ENCODE measurements at places on chromosomes 12 and 14.

DNA sequence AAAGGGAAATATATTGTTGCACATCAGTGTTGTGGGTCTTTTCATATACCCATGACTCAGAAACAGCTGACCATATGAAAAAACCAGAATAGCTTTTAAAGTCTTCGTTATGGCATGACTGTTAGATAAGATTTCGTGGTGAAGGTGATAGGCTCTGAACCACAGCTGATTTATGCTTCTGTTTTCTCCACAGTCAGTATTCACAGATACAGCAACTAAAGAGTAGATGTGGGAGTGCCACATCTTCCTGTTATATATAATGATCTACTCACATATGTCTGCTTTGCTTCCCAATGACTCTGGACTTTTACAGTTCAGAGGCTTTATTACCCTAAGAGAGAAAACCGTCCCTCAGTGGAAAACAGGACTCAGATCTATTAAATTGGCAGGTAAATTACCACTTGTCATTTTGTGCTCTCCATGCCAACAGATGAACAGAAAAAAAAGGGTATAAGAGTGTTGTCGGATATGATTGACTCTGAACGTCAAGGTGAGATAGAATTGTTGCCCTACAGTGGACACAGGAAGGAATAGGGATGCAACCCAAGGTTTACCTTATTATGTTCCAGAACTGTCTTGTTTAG lies 1037.1 kb downstream of the GALC start:
- DNase-seq = no peak

GRCh38 chr14:44712024-44712815 lies 205.1 kb upstream of the FSCB start:
- no peak for DNase-seq

GRCh38 chr12:117100251-117100650 lies 1.0 kb upstream of the TESC start:
- no peak for DNase-seq

DNA sequence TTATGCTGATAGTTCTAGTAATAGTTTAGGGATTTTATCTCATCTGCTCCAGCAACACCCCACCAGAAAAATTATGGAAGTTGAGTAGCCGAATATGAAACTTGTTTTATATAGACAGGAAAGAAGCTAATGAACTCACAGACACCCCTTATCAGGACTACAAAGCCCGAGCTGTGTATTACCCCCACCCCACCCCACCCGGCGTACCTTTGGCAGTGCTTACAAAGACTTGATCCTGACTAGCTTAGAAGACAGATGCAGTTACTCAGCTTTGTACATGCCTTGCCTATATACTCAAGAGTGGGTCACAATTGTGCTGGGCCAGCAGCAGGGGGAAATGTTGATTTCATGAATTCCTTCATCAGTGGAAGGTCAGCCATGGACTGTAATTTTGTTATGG lies 22.4 kb downstream of the PROX2 start:
- DNase-seq = no peak

DNA sequence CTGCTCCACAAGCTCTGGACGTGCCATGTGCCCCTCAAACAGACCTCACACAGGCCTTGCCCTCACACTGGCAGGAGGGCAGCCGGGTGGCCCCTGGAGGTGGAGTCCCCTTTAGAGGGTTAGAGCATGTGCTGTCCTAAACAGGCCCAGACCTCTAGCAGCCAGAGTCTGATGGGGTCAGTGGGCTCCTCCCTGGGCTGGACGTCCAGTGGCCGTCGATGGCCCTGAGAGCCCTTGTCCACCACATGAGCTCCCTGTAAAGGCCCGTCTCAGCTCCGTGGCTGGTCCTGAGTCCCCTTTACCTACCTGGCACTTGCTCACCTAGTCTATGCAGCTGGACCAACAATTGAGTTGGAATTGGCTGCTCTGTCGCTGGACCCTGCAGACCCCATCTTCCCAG lies 3.8 kb downstream of the TMEM179 start:
- DNase-seq = no peak

GRCh38 chr14:75259510-75259855 lies 19.1 kb upstream of the FOS start:
- no peak for DNase-seq

DNA sequence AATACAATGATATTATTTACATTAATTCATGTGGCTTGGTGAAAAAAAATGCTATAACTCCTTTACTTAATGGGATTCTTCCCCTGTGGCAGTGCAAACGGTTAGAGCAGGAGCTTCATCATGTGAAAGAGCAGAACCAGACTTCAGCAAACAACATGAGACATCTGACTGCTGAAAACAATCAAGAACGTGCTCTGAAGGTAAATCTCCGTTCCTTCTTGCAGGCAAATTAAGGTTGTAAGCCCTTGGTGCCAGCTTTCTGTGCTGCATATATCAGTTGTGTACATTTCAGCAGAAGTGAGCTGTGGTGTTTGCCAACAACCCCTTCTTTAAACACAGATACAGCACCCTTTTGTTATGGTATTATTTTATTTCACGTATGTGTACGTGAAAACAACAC lies 171.7 kb downstream of the MIPOL1 start:
- no peak for DNase-seq

DNA sequence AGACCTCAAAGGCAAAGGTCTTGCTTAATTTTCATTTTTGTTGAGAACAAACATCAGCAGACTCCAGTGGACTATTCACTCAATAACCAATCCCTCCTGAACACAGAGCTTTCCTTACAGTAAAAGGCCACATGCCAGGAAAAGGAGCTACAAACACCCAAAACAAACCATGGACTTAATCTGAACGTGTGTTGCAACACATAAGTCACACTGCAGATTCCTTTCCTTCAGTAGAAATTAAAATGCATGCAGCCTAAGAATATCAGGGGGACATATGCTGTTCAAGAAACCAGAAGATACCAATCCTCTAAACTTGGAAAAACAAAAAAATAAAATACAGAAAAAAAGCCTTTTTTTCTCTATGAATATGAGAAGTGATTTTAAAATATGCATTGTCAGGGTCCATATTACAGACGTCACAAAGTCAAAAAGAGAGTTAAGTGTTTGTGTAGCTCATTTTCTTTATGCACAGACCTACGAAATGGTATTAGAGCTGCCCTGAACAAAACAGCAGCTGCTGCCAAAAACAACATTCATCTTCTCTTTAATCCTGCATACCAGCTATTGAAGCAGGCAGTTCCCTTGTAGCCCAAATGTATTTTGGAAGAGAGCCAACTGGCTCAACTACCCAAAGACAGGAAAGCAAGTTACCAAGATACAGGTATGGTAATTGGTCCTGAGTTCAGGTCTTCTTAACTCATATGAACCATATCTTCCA lies 26.2 kb downstream of the KITLG start:
- DNase-seq = no peak

- no peak for DNase-seq
Measured at GRCh38 chr12:97047361-97047760, 140.3 kb downstream of the NEDD1 start.

DNA sequence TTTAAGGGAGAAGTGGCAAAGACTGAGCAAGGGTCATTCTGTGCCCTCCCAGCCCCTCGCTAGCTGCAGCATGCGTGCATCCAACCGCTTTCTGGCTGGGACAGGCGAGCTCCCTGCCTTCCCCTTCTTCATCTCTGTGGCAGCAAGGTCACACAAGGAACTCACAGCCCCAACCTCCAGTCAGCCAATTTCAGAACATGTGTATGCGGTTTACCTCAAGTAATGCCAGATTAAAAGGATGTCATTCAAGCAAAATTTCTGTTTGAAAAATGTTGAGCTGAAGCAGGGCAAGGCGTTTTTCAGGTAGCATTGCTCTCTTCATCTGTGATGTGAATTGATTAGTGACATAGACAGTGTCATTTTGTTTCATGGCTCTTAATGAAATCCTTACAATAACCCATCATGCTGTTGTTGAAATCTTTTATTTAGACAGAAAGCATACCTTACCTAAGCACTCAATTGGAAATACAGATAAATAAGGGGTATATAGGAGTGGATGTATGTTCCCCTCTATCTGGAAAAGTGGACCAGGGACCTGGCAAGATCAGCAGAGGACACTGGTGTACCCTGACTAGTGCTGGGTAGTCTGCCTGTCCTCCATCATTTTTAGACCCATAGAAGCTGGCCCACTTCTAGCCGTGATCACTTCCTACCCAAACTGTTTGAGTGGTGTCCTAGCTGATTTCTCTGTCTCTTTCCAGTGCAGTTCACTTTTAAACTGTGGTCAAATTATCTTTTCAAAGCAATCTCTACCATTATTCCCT lies 82.8 kb upstream of the NEDD1 start:
- no peak for DNase-seq

All from activated T-cell treated with anti-CD3 and anti-CD28 coated beads, Interleukin-2, amount 50 U/mL, for 72 hours (primary cell).